ENCODE measurements at places on chromosomes 11 and 22.

- no peak for DNase-seq
These were observed 3.8 kb upstream of the TMEM134 start for GRCh38 chr11:67472882-67473281.

DNA sequence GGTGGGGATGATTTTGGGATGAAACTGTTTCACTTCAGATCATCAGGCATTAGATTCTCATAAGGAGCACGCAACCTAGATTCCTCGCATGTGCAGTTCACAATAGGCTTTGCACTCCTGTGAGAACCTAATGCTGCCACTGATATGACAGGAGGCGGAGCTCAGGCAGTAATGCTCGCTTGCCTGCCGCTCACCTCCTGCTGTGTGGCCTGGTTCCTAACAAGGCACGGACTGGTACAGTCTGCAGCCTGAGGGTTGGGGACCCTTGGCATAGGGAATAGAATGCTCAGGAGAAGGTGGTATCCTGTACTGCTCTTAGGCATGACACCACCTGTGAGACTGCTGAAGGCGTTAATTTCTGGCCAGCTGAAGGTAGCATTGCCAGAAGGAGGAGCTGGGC lies 47.0 kb downstream of the STIM1 start:
- DNase-seq: no peak

- no peak for DNase-seq
These were observed 6.0 kb upstream of the SLC35C1 start for GRCh38 chr11:45798793-45799441.

- DNase-seq: no peak
These were observed 157.2 kb upstream of the TMEM45B start for GRCh38 chr11:129658526-129658867.

DNA sequence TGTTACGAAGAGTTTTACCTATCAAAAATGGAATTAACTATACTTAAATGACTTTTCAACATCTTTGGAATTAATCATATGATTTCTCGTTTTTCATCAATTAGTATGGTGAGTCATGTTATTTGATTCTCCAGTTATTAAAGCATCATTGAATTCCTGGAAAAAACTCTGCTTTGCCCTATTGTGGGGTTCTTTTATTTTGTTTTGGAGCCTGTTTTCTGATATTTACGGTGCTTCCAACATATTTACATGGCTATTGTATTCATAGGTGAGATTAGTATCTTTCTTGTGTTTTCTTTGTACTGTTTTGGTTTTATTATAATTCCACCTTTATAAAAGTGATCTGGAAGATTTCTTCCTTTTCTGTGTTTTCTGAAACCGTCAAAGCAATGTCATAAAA lies 902.7 kb downstream of the TBC1D22A start:
- no peak for DNase-seq

DNA sequence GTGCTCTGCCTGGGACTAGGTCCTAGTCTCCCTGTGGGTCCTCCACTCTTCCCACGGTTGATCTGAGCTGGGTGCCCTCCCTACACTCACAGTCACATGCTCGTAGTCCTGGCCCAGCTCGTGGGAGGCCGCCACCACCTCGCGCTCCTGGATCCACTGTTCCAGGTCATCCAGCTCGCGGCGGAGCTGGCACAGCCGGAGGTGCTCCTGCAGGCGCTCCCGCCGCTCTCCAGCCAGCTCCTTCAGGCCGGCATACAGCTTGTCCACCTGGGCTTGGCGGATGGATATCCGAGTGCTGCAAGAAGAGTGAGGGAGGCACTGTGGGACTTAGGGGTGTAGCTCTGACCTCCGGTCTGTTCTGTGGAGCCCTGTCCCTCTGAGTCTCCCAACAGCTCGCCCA lies 14.8 kb upstream of the RBM4B start:
- DNase-seq: no peak

All from eye (tissue), 1 donor.